ENCODE measurements at places on chromosomes 13 and 19.

GRCh38 chr19:43362745-43363144 lies 9.3 kb downstream of the CD177 start:
- DNase-seq: no peak

DNA sequence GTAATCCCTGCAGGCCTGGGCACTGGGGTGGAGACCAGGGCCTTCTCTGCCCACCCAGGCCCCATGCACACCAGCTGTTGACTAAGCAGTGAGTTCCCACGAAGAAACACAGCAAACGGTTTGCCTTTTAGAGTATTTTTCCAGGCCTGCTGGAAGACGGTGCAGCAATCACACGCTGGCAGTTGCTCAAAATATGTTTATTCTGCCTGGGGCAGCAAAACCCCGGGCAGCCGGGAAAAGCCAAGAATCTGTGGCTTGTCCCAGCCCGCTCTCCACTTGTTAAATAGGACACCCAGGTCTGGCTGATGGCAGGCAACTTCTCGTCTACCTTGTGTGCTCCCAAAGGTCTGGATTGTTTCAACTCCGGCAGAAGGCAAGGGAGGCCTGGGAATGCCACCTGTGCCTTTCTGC lies 40.8 kb downstream of the GGACT start:
- no peak for DNase-seq

DNA sequence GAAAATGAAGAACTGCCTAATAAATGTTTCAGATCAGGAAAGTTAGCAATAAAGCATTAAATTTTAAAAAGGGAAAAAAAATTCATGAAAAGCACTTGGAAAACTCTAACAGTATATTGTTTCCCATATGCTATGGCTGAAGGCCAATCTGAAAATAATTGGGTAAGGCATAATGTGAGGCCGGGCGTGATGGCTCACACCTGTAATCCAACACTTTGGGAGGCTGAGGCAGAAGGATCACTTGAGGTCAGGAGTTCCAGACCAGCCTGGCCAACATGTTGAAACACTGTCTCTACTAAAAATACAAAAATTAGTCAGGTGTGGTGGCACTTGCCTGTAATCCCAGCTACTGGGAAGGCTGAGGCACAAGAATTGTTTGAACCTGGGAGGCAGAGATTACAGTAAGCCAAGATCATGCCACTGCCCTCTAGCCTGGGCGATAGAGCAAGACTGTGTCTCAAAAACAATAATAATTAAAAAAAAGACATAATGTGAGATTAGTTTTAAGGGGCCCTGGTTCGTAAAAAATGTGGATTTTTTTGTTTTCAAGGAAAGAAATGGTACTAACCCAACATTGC lies 15.2 kb downstream of the INTS6 start:
- no peak for DNase-seq

DNA sequence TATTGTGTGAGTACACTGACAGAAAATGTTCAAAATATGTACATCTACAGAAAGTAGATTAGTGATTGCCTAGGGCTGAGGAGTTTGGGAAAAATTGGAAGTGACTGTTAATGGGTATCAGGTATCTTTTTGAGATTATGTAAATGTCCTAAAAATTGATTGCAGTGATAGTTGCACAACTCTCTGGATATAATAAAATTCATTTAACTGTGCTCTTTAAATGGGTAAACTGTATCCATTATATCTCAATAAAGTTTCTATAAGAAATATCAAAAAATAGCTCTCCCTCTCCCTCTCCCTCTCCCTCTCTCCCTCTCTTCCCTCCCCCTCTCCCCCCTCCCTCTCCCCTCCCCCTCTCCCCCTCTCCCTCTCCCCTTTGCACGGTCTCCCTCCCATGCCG lies 9.4 kb upstream of the ZNF227 start:
- no peak for DNase-seq

- DNase-seq: no peak
Measured at GRCh38 chr19:56690670-56691069, 19.1 kb upstream of the ZNF835 start.

DNA sequence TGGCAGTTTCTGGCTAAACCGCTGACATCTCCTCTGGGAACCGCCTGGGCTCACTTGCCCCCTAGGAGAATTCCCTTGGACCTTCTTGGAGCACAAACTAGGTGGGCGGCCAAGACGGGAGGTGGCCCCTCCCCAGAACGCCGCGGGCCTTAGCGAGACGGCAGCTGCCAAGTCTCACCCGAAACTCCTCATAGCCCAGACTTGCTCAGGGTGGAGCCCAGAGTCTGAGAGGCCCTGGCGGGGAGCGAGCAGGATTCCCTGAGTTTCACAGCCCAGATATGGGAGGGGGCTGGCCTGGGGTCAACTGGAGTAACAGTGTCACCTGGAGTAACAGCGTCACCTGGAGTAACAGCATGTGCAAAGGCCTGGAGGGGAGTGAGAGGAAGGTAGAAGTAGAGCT lies 10.1 kb downstream of the TINCR start:
- no peak for DNase-seq

DNA sequence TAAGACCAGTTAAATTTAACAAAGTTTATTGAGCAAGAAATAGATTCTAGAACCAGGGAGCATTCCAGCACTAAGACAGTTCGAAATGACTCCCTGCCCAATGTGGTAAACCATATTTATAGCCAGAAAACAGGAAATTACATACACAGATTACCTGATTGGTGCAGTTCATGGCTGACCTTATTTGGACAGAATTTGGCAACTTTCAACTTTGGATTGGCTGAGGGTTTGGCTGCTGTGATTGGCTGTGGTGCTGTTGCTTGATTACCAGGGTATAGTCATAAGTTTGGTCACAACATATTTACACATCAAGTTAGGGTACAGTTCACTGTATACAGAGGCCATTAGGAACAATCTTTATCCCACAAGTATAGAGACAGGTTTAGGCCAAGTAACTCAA lies 984.8 kb upstream of the MIR17HG start:
- DNase-seq: no peak

DNA sequence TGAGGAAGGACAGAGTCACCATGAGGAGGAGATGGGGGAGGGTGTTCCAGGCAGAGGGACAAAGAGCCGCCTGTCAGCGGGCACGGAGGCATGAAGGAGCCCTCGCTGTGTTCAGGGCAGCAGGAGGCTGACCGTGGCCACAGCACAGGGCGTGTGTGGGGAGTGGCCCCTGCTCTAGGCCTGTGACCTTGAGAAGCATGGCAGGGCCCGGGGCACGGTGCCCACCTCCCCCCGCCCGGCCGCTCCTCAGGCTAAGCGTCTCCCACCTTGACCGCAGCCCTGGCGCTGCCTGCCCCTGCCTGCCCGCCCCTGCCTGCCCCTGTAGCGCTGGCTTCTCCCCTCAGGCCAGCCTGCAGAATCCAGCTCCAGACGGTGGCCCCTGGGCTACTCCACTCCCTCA lies 11.6 kb downstream of the MAP2K2 start:
- no peak for DNase-seq

DNA sequence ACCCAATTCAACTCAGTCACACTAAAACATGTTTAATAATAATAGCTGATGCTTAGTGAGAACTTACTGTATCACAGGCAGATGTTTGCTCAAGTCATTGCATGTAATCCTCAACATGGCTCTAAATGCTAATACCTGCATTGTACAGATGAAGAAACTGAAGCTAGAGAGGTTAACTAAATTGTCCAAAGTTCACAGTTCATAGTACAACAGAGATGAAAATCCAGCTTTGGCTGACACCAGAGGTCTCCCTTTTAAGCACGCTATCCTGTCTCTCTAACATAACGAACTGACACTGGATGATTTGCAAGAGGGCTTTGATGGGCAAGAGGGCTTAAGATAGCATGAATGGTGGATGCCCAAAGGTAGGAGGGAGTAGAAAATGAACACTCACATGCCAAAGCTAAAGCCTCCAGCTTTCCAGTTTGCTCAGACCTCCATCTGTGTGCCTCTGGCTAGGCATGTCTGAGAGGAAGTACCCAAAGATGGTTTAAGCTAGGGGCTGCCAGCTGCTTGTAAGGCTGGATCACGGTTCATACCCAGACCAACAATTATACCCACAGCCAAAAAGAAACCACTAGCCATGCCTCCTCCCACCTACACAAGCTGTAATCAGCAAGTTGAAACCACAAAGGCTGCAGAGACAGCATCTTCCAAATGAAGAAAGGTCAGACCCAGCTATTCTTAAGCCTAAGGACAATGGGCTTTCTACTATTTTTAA lies 196.9 kb upstream of the UBL3 start:
- no peak for DNase-seq

GRCh38 chr13:113736258-113736731 lies 22.7 kb upstream of the TMEM255B start:
- DNase-seq: no peak

DNA sequence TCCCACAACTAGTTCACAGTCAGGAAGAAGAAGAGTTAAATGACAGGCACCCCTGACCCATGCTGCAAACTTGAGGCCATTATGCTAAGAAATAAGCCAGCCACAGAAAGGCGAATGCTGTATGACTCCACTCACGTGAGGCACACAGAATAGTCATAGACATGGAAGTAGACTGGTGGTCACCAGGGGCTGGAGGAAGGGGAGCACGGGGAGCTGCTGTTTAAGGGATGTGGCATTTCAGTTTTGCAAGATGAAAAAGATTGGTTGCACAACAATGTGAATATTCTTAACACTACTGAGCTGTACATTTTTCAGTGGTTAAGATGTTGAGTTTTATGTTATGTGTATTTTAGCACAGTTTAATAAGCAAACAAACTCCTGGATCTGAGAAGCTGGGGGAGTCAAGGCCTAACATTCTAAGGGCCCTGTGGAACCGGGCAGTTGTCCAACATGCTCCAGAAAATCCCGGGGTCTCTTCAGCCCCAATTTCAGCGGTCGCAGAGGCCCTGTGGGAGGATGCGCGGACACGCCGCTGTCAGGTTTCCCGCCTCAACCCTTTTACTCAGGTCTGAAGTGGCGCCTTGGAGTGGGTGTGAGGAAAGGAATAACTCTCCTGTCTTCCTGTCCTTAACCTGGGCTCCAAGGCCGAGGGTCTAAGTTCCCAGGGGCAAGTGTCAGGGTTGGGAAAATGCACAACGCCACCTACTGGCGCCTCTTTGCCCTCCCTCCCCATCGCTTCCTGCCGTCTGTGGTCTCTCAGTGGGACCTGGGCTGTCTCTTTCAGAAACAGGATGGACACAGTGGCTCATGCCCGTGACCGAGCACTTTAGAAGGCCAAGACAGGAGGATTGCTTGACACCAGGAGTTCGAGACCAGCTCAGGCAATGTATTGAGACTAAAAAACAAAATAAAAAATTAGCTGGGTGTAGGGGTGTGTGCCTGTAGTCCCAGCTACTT lies 4.4 kb upstream of the TMEM272 start:
- no peak for DNase-seq

DNA sequence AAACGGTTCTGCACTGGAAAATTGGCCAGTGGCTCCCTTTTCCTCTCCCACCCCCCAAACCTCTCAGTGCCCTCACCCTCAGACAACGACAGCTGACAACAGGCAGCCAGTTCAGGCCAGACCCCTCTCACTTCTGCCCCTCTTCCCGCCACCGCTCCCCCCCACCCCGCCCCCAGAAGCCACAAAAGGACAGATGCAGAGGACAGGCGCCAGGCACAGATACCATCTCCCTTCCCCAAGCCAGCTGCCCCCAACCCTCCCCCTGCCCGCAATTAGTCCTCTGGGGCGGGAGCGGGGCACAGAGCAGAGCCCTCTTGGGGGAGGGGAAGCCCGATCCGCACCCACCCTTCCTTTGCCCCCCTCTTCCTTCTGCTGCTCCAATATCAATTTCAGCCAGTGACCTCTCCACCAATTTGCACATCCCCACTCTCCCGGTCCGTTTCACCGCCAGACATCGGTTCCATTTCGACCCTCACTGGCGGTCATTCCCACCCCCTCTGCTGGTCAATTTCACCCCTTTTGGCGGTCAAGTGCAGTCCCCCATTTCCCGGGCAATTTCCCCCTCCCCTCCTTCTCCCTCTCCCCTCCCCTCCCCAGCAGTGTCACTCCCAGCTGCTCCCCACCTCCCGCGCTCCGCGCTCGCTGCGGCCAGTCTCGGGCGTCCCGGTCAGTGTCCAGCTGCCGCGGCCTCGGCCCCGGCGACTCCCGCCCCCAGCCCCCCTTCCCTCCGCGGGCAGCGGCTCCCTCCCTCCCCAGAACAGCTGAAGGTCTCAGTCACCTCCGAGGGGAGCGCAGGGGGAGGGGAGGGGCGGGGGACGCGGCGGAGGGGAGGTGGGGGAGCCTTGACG lies at the start of gene SHD:
SHD (plus strand) TSS at position 848 of the 848 bp plus-strand sequence. CDS start 798 bp downstream, outside the sequence.
- DNase-seq: no peak

DNA sequence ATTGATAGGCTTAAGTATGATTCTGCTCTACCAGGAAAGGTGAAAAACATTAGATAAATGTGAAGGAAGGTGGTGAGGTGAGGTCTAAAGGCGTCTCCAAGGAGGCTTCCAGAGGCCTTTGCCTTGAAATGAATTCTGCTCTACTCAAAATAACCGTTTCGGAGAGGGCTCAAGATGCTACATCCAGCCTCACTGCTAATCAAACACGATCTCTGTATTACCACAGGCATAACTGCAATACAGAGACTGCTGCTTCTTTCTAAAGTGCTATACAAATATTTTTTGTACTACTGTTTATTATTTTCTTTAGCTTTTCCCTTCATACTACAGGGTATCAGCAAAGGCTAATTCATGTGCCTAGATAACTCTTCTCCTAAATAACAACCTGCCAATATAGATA lies 16.8 kb downstream of the MBNL2 start:
- no peak for DNase-seq

DNA sequence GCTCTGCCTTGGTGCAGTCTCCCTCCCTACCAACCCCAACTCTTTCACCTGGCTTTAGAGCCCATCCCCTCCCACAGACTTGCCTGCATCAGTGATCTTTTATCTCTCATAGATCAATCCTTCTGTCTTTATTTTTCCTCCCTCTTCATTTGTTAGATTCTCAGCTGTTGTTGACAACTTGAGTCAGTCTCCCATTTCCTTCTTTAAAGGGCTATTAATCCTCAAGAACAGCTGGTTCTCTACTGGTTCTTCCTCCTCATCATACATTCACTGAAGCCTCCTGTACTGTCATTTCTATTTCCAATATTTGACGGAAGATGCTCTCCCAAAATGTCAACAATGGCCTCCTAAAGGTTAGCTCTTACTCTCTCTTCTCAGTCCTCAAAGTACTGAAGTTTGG lies 408.2 kb downstream of the TBC1D4 start:
- DNase-seq: no peak

DNA sequence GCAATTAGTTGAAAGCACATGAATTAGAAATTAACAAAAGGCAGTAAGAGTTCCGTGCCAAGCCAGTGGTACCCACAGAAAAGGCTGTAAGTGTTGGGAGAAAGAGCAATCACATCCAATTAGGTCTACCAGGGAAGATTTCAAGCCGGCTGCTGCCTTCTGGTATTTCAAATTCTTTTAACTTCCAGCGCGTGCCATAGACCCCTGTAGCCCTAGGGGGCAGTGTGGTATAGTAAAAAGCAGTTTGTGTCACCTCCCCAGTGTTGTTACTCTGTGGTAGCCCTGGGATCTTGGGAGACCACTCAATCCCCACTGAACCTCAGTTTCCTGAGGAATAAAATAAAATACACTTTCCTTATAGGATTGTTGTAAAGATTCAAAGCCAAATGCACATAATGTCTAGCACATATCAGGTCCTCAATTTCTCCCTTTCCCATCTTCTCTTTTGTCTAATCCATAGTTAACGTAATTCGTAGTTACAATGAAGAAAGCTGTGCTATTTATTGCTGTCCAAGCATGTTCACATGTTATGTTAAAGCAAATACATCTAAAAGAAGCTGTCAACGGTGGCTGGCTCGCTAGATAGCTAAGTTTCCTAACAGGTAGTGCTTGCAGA lies 230.2 kb downstream of the TDRD3 start:
- no peak for DNase-seq

- DNase-seq: no peak
Measured at GRCh38 chr13:28147495-28147894, 9.2 kb downstream of the PAN3 start.

GRCh38 chr13:31442571-31442970 lies 242.8 kb downstream of the B3GLCT start:
- DNase-seq: no peak

All from amniotic stem cell (primary cell).